ENCODE measurements at places on chromosomes 12 and 14.

DNA sequence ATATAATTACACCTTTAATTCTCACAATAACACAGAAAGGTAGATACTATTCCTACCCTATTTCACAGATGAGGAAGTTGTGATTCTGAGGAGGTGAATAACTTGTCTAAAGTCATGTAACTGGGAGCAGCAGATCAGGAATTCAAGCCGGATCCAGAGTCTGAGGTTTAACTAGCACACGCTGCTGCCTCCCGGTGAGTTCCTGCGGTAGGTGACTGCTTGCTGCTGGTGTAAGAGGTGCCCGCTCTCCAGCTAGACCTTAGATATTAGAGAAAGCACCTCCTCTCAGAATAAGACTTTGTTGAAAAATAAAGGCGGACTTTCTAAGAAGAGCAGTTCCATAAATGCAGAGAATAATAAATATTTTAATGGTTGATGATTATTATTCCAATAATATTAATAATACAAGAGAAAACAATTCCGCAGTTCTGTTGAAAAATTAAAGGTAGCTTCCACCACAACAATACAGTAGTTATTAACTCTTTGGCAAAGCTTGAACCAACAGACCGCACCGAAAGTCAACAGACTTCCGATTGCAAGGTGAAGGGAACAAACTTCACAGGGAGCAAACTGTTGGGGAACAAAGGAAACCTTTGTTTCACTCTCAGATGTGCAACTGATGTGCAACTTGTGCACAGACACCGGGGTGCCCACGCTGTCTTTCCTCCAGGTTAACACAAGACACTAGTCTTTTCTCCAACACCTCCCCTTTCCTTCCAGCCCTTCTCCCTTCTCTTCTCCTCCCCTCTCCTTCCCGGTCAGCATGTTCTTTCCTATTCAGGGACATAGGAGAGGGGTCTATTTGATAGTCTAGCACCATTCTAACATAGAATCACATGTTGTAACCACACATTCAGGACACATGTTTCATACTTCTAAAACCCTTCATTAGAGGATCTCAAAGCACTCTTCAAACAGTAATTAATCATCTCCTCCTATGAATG, 73.2 kb upstream of the EGLN3 start:
- no peak for DNase-seq

DNA sequence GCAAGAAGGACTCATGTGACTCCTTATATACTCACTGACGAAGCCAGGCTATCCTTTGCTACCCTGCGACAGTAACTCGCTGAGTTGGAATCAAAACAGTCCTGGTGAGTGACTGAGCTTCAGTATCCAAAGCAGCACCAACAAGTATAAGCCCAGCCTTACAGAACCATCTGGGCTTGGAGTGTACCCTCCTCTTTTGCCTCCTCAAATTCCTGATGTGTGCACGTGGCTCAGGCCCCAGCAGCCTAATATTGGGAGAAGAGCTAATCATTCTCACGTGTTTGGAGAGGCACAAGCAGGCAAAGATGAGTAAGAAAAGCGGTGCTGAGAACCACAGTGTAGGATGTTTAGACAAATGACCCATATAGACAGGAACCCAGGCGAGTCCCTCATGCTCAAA, 34.4 kb downstream of the PPTC7 start:
- DNase-seq: no peak

GRCh38 chr14:27367345-27367744, 769.5 kb upstream of the NOVA1 start:
- no peak for DNase-seq

DNA sequence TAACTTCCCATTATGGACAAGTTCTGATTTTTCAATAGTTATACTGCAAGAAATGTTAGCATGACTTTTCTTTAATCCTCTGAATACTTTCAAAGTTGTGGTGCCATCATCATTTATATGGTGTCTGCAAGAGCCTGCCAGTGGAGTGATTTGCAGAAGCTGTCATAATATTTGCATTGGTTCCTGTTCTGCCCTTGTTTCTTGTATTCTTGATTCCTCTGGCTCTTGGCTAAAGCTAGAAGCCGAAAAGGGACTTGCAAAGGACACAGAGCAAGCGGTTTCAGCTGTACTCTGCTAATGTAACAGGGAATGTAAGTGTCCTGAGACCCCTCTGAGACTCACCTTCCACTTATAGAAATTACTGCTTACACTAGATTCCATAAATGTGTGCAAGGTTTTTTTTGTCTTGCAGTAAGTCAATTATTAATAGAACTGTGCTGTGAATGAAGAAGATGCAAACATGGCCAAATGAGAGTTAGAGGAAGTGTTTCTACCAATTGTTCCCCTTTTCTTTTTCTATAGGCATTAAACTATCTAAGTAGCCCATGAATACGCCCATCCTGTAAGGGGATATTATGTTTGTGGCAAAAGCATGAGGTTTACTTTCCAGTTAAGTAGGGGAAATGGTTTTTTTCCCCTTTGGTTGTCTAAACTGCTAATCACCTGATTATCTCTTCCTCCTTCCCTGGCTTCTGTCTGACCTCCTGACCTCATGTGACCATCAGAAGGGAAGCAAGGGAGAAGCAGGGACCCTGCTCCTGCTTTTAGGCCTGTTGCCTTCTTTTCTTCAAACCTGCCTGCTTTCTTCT, 5.3 kb downstream of the DYRK4 start:
- DNase-seq: no peak

DNA sequence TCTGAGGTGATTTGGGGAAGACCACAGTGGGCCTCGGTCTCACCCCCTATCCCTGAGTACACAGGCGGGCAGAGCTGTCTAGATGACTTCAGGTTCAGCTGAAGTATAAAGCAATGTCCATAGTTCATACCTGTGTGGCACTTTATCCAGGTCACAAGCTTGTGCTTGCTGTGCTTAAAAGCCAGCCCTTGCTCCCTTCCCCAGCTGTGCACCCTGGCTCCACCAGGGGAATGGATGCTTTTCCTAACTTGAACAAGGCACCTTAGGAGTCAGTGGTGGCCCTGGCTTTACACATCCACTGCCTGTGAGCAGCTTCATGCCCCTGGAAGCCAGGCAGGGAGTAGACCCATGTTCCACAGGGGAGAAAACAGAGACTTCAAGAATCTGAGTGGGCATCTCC, 5.5 kb downstream of the CARMIL3 start:
- DNase-seq: no peak

- no peak for DNase-seq
Measured at GRCh38 chr12:25977047-25977446, 18.6 kb downstream of the RASSF8 start.

DNA sequence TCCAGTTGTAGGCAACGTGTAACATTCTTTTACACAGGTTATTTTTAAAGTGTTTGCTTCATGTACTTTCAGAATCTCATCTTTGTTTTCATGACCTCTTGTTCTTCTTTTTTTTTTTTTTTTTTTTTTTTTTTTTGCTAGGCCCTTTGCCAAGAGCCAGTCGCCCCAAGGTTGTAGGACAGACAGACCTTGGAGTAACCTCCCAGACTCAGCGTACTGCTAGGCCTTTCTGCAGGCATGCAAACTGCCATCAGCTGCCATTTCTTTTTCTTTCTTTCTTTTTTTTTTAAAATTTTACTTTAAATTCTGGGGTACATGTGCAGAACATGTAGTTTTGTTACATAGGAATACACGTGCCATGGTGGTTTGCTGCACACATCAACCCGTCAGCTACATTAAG, 452.3 kb upstream of the MDGA2 start:
- DNase-seq: no peak

GRCh38 chr14:74616996-74617700, 5.1 kb upstream of the LTBP2 start:
- no peak for DNase-seq

- DNase-seq: no peak
Measured at GRCh38 chr12:103884316-103884715, 43.3 kb upstream of the NT5DC3 start.

GRCh38 chr14:104398656-104399055, 180.9 kb upstream of the C14orf180 start:
- no peak for DNase-seq

DNA sequence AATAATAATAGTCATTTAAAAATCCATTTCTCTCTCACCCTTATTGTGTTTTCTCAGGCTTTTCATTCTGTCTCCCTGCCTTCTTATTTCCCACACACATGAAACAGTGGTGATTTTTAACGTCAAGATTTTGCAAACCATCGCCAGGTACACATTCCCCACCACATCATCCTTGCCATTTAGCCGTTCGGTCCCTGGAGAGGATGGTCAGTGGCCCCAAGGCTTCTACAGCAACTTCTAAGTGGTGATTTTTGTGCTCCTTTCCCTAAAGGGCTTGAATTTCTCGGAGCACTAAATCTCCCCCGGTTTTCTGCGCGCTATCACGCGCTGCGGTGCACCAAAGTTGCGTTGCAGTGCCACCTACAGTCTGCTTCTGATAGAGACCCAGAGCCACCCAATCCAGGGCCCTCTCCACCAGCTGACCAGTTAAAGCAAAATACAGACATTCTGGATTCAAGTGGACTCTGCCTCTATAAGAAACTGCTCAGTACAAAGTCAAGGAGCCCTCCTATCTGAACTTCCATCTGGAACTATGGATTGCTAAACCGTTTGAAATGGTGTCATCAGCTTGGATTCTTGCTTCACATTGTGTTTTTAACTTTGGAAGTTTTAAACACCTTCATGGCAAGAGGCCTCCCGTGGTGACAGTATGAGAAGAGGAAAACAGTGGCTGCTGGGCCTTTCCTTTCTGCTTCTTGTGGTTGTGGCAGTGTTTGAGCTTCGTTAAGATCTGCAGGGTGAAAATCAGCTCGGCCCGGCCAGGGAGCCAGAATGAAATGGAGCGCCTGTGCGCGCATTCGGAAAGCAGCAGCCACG, 234.0 kb downstream of the SPTSSA start:
- no peak for DNase-seq

- no peak for DNase-seq
Measured at GRCh38 chr12:50197297-50197727, 30.1 kb upstream of the CERS5 start.

DNA sequence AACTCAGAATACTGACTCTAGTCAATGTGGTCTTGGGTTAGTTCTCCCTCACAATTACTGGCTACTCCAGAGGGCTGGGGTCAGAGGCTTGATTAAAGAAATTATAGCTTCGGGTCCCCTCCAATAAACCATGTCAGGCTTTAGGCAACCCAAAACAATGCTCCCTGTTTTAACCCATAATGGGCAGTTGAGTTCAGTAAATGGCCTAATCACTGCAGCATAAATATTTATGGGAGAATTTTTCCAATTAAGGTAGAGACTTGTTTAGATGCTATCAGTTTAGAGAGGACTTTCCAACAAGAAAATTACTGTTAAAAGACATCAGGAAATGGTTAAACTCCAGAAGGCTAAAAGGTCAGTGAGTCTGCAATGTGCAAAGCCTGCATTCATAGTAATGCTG, 389.2 kb upstream of the PRICKLE1 start:
- no peak for DNase-seq

GRCh38 chr12:12925388-12925787, 26.6 kb downstream of the GPRC5D start:
- DNase-seq: no peak

- DNase-seq: no peak
Measured at GRCh38 chr12:83629931-83630330, 943.2 kb downstream of the TMTC2 start.

DNA sequence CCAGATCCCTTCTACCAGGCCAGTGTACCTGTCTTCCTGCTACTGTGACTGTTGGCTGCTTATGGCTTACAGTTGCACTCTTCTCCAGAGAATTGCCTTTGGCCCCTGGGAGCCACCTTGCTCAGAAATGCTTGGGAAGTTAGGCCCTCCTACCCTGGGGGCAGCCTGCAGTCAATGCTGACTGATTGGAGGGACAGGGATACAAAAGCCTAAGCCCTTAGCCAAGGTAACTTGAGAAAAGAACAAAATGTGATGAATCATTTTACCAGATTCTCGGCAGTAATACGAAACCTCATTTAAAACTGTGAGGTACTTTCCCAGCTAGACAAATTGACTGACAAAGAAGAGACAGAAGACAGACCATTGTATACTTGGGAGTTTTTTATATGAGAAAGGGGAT, 47.3 kb downstream of the PTCSC3 start:
- DNase-seq: no peak

DNA sequence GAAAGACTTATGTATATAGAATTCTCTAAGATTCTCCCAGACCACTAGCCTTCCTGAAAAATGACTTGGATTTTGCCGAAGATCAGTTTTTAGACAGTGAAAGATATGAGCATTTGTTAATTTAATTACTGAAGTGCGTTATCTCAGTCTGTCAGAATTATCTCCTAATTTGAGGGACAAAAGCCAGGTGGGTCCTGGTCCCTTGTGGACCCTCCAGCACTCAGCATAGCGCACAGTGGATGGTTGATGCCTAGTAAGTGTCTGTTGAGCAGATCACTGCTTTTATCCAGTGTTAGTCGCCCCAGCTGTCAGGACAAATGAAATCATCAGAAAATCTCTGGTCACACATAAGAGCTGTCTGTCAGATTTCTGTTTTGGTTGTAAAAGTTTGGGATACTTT, 80.4 kb downstream of the EML1 start:
- DNase-seq: no peak

GRCh38 chr12:92466391-92467305, 236.1 kb upstream of the PLEKHG7 start:
- peak; percentile 60 for DNase-seq

GRCh38 chr14:99760817-99761216, 32.4 kb upstream of the EML1 start:
- no peak for DNase-seq
